Activated CD4-positive, alpha-beta T cell treated with anti-CD3 and anti-CD28 coated beads, Interleukin-2, amount 10 ng/mL, durations not matched to agents 7 days and 5 days (primary cell): ENCODE measurements at places on chromosomes 6 and 20.

DNA sequence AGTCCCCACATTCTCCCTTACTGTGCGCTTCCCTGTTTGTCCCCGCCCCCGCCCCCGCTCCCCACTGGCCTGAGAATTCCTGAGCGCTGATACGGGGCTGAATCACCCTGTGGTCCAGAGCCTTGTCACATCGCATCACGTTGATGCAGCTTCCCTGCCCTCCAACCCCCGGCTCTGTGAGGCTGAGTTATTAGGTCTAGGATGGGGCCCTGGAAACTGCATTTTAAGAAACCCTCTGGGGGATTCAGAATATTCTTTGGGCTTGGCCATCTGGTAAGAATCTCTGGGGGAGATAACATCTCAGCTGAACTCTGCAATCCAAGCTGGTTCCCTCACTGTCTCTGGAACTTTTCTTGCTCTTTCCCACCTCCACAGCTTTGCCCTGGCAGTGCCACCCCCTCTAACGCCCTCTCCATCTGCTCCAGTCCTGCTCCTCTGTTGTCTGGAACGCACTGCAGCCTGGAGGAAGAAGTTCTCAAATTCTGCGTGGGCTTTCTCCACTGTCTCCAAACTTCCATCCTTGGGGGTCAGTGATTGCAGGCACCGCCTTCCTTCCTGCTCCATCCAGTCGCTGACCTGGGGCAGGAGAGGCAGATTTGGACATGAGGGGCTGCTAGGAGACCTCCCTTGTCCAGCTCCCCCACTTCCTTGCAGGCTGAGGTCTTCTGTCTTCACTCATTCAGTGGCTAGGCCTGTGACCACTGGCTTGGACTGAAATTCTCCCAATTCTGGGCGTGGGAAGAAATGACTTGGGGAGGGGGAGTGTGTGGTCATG, 42.6 kb downstream of the KIAA1755 start:
- DNase-seq = no peak

- DNase-seq = peak; percentile 61
Observed at GRCh38 chr6:127186889-127187288, 68.4 kb downstream of the RSPO3 start.

- DNase-seq = no peak
Observed at GRCh38 chr6:149473080-149474052, 11.4 kb downstream of the ZC3H12D start.

- DNase-seq = no peak
Observed at GRCh38 chr20:40997116-40997515, 31.5 kb upstream of the TOP1 start.

GRCh38 chr20:23602241-23602640, 3.5 kb downstream of the CST9 start:
- DNase-seq = no peak

DNA sequence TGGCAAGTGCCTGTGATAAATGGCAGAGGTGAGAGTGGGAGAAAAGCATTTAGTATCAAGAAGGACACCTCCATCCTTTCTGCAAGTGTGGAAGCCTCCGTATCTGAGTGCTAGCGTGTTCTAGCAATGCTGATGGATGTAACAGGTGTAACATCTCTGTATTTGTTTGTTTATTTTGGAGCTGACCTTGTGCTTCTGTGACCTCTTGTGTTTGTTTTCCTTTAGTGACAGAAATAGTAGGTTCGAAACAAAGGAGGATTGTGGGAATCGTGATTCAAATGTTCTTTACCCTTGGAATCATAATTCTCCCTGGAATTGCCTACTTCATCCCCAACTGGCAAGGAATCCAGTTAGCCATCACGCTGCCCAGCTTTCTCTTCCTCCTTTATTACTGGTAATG, 60.4 kb downstream of the SLC22A3 start:
- no peak for DNase-seq

GRCh38 chr6:89364586-89364985, 12.1 kb upstream of the UBE2J1 start:
- no peak for DNase-seq

GRCh38 chr6:118896339-118897136, 2.6 kb downstream of the ASF1A start:
- no peak for DNase-seq

DNA sequence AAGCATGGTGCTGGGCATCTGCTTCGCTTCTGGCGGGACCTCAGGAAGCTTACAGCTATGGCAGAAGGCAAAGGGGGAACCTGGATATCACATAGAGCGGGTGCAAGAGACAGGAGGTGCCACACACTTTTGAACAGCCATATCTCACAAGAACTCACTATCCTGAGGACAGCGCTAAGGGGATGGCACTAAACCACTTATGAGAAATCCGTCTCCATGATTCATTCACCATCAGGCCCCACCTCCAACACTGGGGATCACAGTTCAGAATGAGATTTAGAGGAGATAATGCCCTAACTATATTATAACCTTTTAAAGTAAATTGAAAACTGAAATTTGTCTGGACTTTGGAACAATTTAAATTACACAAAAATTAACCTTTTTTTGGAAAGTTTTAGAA, 37.8 kb upstream of the SUMO4 start:
- no peak for DNase-seq

DNA sequence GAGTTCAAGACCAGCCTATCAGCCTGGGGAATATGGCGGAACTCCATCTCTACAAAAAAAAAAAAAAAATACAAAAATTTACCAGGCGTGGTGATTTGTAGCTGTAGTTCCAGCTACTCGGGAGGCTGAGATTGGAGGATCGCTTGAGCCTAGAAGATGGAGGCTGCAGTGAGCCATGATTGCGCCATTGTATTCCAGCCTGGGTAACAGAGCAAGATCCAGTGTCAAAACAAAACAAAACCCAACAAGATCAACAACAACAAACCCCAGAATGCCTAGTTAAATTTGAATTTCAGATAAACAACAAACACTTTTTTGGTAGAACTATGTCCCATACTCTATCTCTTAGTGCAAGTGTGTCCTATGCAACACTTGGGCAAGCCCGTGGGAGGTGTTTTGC, 39.9 kb downstream of the SNAI1 start:
- DNase-seq = no peak

GRCh38 chr6:124546601-124547000, 415.6 kb upstream of the RNF217 start:
- no peak for DNase-seq

- DNase-seq = peak; percentile 55
Observed at GRCh38 chr6:132354517-132355167, 46.6 kb downstream of the MOXD1 start.

DNA sequence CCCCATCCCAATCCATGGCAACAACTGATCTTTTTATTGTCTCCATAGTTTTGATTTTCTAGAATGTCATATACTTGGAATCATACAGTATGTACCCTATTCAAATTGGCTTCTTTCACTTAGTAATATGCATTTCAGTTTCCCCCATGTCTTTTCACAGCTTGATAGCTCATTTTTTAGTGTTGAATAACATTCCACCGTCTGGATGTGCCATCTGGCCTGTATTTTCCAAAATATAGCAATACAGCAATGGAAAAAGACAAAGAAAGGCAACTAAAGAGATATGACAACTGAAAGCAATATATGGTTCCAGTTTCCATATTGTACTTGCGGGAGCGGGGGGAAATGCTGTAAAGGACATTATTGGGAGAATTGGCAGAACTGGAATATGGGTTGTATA, 166.4 kb upstream of the NT5E start:
- DNase-seq = no peak

DNA sequence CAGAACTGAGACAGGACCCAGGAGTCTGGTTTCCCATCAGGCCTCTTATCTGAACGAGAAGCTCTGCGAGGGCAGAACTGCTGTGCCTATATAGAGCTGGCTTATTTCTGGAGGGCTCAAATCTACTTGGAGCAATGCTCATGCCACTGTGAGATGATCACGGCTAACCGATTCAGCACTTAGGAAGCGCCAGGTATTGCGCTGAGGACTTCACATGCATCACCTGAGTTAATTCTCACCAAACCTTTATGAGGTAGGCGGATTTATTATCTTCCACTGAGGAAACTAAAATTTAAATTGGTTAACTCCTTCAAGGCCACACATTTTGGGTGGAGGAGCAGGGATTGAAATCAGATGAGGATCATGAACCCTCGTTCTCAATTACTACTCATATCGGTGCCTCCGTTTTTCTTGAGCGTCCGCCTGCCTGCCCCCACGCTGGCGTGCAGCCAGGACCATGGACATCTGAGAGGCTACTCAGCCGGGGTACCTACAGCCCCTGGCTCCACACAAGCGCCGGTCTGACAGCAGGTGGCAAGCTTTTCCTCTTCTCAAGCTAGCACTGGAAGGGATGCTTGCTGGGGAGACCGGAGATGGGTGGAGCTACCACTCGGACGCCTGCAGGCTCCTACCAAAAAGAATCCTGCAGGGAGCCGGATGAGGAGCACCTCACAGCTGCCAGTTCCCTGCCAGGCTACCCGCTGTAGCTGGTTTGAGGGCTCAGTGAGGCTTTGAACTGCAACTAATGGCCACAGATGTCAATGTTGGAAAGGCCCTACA, 1.0 kb upstream of the PCIF1 start:
- DNase-seq = peak; percentile 72

DNA sequence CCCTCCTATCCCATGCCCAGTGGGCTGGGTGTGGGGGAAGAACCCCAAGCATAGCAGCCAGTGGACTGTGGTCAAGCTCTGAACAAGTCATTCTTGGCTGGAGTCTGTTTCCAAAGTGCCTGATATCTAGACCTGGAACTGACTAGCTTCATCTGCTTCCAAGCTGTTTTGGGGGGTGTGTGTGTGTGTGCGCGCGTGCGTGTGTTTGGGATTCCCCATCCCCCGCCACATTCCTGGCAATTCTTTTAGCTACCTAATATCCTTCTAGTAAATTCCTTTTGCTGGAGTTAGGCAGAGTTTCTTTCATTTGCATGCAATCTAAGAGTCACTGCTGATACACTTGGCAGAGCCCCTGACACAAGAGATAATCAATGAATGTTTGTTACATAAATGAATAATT, 7.8 kb downstream of the PAK5 start:
- no peak for DNase-seq

GRCh38 chr6:45477790-45478189, 100.1 kb upstream of the SUPT3H start:
- DNase-seq = no peak

- no peak for DNase-seq
Observed at GRCh38 chr6:159959976-159960384, 8.9 kb upstream of the IGF2R start.

- no peak for DNase-seq
Observed at GRCh38 chr20:51532577-51533191, 9.8 kb downstream of the NFATC2 start.

DNA sequence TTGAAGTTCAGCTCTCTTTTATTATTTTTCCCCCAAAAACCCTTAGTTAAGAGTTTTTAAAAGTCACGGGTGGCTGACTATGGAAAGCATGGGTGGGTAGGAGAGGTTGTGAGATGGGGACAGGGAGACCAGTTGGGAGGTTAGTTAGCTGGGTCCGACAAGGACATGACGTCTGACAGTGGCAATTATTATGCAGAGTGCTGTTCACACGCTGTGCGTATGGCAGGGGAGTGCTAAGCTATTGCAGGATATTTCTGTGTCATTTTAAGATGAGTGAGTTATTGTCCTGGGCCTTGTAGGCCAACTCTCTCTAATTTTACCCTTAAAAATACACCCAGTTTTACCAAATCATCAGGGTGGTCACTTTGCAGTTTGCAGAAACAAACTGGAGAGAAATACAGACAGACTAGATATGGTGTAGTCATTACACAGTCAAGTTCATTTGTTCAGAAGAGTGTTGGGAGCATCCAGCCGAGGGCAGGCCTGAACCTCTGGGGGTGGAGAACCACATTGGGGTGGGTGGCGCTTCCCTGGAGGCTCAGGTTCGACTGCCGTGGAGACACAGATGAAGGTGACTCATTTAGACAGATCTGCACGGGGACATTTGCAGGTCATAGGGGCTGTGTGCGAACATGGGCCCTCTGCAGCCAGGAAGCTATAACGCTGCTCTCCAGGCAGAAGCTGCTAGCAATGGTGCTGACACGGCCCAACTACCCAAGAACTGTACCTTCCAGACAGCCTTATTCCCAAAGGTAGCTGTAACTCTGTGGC, 307.6 kb downstream of the QKI start:
- no peak for DNase-seq

- no peak for DNase-seq
Observed at GRCh38 chr6:81812401-81812800, 59.9 kb upstream of the TENT5A start.

- no peak for DNase-seq
Observed at GRCh38 chr20:56592211-56592610, 36.9 kb upstream of the TFAP2C start.

DNA sequence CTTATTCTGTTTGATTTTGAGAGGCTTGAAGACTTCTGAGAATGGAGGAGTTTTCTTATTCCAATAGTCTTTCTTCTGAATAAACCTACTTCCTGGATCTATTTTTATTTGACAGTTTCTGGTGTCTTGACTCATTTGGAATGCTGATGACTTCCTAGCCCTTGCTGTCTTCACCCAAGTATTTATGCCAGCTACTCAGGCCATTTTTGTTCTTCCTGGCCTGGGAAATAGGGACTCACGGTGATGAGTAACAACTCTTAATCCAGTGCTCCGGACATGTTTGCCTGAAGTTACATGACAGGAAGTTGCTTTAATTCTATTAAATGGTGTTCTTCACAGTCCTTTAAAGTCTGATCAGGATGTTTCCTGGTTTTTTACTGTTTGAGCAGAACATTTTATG, 272.1 kb upstream of the EYS start:
- DNase-seq = no peak

- no peak for DNase-seq
Observed at GRCh38 chr6:22638320-22638719, 69.0 kb downstream of the HDGFL1 start.

GRCh38 chr6:18359237-18359885, 27.8 kb upstream of the RNF144B start:
- DNase-seq = no peak

DNA sequence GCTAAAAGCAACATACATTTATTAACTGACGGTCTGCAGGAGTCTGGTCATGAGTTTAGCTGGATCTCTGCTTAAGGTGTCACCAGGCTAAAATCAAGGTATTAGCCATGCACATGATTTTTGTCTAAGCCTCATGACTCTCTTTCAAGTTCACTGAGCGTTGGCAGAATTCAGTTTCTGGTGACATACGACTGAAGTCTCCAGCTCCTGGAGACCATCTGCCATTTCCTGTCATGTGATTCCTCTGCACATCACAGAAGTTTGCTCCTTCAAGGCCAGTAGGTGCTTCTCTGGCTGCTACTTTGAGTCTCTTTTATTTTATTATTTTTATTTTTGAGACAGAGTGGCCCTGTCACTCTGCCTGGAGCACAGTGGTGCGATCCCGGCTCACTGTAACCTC, 148.4 kb upstream of the EYA4 start:
- no peak for DNase-seq
